ENCODE measurements at places on chromosomes 7 and 10.

DNA sequence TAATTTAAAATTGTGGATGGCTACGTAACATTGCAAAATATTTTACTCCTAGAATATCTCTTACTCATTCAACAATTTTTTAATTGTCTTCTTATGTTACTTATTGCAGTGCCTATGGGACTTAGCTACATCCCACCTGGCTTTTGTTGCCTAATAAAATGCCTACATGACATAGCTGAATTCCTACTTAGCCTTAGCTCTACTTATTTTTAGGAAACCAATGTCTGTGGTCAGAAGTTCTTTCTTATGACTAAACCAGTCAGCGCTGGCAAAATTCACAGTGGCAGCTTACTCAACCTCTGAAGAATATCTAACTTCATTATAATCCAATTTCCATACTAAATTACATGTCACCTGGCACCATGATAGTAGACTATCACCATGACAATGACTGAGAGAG is 1612.4 kb upstream of the LRRTM3 start:
- no peak for DNase-seq

DNA sequence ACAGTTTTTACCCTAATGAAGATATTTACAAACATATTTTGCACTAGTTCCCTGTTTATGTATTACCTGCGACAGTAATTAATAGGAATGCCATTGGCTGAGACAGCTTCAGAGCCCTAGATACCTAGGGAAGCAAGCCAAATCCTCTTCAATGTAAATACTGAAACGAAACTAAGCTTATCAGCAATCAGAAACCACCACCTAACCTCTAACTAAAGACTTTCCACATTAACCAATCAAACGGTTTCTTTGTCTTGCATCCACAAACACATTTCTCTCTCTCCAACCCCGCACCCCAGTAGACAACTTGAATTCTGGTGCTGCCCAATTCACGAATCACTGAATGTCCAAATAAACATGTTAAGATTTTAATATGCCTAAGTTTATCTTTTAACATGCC is 474.4 kb upstream of the C7orf33 start:
- no peak for DNase-seq

DNA sequence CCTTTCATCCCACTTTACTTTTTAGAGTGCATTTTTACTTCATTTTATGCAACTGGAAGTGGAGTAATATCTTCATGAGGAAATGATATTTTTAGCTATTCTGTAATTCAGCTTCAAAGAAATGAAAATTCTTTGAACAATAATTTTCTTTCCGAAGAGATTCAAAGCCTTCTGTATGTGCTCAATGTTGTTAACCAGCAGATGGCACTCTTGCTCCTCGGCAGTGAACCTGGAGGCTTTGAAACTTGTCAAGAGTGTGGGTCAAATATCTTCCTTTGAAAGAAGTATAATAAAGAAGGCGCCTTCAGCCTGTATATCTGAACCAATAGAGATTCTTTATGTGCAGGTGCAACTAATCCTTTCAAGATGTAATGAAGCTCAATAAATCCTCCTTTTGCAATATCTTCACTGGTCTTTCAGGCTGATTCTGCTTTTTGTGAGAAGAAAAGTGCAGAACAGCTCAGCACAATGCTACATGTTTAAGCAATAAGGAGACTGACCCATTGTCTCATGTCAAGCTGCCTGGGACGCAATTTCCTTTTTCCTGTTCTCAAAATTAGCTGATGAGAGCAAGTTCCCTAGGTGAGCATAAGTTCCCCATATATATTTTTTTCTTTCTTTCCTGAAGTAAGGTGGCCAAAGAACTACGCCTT is 258.4 kb downstream of the SEMA3A start:
- no peak for DNase-seq

- DNase-seq = no peak
Observed at GRCh38 chr7:131726031-131726430, 169.6 kb upstream of the PODXL start.

- DNase-seq = no peak
Observed at GRCh38 chr10:118980135-118980865, 49.2 kb upstream of the NANOS1 start.

All from T-helper 2 cell (primary cell).